ENCODE measurements at places on chromosomes 7 and 10.

DNA sequence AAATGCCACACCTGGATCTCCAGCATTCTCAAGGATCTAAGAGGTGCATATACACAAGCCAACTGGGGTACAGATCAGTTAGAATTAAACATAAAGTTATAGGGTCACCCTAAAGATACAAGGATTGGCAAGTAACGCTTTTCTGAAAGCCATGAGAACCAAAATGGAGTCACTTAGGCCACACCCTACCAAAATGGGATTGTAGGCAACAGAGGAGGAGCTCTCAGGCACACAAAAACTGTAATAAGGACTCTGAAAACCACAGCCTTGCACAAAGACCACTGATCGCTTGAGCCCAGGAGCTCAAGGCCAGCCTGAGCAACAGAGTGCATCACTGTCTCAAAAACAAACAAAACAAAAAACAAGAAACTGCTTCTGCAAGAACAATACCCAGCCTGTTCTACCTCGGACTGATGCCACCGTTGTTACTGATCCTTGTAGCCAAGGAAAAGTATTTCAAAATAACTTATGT is 35.5 kb downstream of the SVOPL start:
- DNase-seq: no peak

- no peak for DNase-seq
Measured at GRCh38 chr10:97095701-97096260, 90.0 kb downstream of the SLIT1 start.

DNA sequence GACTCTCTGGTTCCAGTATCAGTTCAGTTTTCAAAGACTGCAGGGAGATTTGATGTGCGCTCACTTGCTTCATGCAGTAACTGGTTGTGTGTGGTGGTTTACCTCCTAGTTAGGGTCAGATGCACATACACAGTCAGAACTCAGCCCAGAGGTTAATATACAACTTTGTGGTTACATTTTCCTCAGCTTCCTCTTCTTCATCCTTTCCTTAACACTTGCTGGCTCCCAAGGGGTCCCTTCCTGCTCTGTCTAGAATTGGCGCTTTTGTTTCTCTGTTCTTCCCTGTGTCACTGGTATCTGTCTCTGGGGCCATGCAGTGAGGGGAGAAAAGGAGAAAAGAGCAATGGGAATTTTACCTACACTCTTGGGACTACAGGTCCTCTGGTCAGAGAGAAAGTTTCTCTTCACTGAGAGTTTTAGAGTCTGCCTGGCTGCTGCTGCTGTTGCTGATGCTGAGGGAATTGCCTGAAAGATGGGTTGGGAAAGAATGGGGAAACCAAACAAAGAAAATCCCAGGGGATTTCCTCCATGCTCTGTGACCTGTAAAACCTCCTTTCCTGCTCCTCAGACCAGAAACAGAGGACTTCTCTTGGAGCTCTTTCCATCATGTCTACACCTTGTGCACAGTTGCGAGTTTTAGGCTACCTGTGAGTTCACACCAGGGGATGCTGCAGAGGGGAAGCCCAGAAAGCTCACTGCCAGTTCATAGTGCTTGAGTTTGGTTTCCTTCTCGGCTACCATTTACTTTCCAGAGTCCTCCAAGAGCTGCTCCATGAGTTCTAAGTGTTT is 74.6 kb downstream of the WDFY4 start:
- no peak for DNase-seq

DNA sequence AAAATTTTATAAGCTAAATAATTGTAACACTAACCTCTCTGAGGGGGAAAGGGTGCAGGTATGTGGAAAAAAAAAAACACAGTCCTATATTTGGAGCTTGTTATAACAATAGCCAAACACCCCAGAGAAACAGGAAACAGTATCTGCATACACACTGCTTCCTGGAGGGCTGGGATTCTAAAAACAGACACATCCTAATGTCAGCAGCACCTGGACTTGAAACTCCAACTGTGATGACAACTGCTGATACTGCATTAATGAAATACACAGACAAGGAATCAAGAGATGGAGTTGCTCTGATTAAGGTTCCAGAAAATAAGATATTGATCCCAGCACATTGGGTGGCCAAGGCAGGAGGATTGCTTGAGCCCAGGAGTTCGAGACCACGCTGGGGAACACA is 9.3 kb downstream of the DAGLB start:
- no peak for DNase-seq

- DNase-seq: no peak
Measured at GRCh38 chr10:12592967-12593366, 243.6 kb downstream of the CAMK1D start.

GRCh38 chr7:157139111-157139809 is 534 bp downstream of the UBE3C start:
- DNase-seq: no peak

GRCh38 chr7:98256431-98256830 is 4.4 kb upstream of the TECPR1 start:
- no peak for DNase-seq

- no peak for DNase-seq
Measured at GRCh38 chr7:24152877-24153472, 131.0 kb upstream of the NPY start.

GRCh38 chr10:71974489-71975021 is 10.4 kb downstream of the CHST3 start:
- no peak for DNase-seq

- no peak for DNase-seq
Measured at GRCh38 chr10:44890696-44891563, 20.2 kb upstream of the TMEM72 start.

- DNase-seq: no peak
Measured at GRCh38 chr7:132049462-132050304, 493.3 kb upstream of the PODXL start.

DNA sequence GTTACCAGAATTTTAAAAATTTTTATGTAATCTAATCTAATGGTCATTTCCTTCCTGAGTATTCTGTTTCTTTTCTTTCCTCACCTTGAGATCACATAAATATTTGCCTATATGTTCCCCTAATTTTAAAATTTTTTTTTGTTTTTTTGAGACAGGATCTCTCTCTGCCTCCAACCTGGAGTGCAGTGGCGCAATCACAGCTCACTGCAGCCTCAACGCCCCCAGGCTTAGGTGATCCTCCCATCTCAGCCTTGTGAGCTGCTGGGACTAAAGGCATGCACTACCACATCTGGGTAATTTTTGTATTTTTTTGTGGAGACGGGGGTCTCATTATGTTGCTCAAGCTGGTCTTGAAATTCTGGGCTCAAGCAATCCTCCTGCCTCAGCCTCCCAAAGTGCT is 4.1 kb upstream of the PROSER2 start:
- DNase-seq: no peak

DNA sequence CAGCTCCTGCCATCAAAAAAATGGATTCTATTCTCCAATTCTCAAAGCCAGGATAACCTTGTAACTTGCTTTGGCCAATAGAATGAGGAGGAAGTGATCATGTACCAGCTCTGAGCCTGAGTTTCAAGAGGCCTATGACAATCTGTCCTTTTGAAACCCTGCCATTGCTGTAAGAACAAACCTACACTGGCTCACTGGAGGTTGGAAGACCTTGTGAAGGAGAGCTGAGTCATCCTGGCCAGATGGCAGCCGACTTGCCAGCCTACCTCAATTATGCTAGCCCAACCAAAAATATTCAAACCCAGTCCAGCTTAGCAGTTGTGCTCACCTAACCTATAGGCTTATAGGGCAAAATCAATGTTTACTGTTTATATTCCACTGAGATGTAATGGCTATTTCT is 93.0 kb downstream of the HGF start:
- no peak for DNase-seq

GRCh38 chr10:73892310-73893030 is 18.1 kb upstream of the CAMK2G start:
- DNase-seq: no peak

DNA sequence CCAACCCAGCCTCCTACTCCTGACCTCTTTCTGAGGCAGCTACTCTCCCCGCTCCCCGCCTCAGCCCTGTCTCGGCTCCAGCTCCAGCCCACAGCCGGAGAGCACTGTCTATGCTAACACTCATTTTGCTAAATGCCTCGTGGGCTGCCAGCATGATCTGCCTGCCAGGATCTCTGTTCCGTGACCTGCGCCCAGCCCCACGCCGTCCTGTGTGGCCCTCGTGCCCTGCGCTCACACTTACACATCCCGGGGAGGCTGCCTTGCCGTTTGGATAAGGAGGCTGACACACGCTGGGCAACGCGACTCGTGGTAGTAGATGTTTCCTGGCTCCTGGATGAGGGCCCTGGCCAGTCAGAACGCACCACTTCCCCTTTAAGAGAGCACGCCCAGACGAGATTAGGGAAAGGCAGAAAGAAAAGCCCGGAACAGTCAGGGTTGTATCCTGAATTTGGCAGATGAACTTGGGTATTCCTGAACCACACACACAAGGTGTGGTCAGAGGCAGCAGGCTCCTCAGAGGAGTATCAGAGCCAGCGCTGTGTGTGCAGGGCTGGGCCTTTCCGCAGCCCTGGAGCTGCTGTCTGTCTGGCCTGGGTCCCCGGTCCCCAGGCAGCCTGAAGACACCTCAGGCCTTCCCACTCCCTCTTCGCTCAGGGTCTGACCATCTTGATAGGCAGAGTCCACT is 97.7 kb upstream of the EFCAB10 start:
- peak; percentile 8 for DNase-seq

DNA sequence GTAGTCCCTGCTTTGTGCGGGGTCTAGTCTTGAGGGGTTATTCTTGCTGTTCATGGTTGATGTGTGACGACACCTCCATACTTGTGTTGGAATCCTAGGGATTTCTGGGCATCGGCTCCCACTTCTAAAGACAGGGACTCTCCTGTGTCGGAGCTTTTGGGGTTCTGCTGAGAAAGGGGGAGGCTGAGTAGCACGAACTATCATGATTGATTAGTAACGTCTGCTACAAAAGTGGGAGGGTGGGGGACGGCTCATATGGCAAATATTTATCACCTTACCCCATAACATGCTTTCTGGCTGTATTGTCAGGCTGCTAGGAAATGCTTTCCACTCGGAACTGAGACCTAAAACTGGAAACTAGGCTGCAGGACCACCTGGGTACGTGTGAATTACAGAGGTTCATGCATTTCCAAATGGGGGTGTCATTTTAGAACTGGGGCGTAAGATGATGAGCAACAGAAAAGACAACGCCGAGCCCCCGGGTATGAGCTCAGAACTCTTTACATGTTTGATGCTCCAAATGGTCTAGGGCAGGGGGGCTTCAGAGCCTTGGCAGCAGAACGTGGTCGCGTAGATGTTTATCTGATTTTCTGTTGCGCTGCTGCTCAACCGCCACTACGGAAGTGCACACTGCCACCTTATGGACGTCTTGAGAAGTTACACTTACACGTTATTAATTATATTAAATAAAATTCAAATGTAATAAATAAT is 15.1 kb upstream of the NME8 start:
- peak; percentile 28 for DNase-seq

DNA sequence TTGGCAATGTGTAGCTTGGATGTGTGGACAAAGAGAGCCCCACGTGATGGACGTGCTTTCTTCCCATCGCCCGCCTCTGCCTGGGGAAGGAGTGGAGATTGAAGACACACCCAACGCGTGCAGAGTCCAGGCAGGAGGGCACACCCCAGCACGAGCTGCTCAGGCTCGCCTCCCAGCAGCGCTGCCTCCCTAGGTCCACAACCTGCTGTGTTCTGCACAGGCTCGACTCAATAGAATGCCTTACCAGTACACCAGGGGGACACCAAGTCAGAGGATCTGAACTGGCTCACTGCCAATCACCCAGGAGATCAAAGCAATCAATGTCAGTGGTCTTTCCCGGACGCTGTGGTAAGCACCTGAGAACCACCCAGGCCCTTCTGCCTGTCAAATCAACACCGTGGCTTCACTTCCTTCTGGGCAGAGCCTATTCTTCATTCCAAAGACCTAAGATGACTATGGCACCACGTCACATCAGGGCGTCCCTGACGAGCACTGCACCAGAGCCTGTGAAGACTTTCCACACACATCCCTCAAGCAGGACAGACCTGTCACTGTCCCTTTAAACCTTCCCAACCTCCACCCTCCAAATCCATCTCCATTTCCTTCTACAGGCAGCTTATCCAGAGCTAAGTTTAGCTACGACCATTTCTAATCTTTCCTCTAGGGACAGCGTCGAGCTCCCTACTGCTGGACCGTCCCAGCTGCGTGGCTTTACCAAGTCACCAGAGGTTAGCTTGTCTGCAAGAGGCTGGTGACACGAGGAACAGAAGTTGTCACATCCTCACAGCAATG is 72.3 kb downstream of the AMZ1 start:
- DNase-seq: no peak

DNA sequence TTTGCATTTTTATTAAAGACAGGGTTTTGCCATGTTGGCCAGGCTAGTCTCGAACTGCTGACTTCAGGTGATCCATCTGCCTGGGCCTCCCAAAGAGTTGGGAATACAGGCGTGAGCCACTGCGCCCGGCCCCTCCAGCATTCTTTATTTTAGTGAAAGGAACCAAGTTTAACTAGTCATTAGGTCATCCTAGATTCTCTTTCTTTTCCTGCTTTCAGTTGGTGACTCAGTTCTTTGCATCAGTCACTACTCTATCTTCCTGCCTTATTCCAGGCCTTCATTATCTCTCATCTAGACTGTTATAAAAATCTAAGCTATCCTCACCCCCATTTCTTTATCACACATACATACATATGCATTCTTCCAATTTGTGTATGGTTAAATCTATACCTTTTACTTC is 63.7 kb downstream of the PRSS58 start:
- no peak for DNase-seq

GRCh38 chr7:50069613-50070012 is 23.4 kb downstream of the ZPBP start:
- no peak for DNase-seq

- DNase-seq: peak; percentile 74
Measured at GRCh38 chr10:114714281-114714741, 56.2 kb upstream of the ABLIM1 start.

GRCh38 chr10:23892296-23892695 is 316.6 kb upstream of the KIAA1217 start:
- DNase-seq: no peak

DNA sequence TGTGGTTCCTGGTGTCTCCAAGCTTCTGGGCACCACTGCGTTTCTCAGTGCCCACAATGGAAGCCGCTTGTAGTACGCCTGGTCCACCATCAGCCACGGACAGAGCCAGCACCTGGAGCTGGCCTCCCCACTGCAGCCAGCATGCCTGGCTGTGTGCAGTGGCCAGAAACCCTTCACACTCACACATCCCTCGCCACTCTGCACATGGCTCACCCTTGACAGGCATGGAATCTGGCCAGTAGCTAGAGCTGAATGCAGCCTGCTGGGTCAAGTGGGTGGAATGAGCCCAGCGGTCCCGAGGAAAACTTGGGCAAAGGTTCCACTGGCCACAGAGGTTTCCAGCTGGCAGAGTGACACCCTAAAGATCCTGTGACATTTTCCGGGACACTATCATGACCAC is 146.0 kb upstream of the ADO start:
- DNase-seq: no peak

DNA sequence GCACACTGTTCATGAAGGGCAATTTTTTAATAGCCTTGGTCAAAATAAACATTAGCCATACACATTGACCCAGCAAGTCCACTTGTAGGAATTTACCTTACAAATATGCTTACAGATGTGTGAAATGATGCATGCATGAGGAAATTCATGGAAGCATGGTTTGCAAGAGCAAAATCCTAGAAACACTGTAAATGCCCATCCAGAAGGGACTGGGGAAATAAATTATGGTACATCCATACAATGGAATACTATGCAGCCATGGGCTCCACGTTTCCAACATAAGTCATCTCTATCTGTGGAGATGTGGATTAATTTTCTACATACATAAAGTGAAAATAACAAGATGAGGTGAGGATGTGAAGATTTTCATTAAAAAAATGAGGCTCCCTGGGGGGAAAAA is 99.1 kb downstream of the NPY start:
- no peak for DNase-seq

GRCh38 chr7:83289419-83289993 is 126.8 kb upstream of the PCLO start:
- DNase-seq: no peak
